ENCODE measurements at places on chromosomes 7 and 10. TPM values are rescaled to one million over a fixed set of nuclear protein-coding genes. Genes with fewer than 3 reads are reported as not detected.

MMRN2 gene
- total RNA-seq: 53.1 TPM

LRRC61 gene
- 16.2 TPM for total RNA-seq

ADRB1 gene
- total RNA-seq: 35.6 TPM

COMTD1 gene
- 18.3 TPM for total RNA-seq

TMEM196 gene
- not detected for total RNA-seq

PTEN gene
- 101 TPM for total RNA-seq

POLR2J2 gene
- 14.8 TPM for total RNA-seq

NPY gene
- total RNA-seq: not detected

ENO4 gene
- 1.9 TPM for total RNA-seq

HYAL4 gene
- total RNA-seq: not detected

SUN3 gene
- total RNA-seq: not detected

NT5C2 gene
- total RNA-seq: 105 TPM

GRID2IP gene
- total RNA-seq: 0.41 TPM

PTPRE gene
- 60.5 TPM for total RNA-seq

BTBD16 gene
- 0.62 TPM for total RNA-seq

KIF5B gene
- 92.9 TPM for total RNA-seq

ACSM6 gene
- not detected for total RNA-seq

DDX50 gene
- 29.3 TPM for total RNA-seq

CRHR2 gene
- total RNA-seq: not detected

SPDYE8 gene
- not detected for total RNA-seq

BUD31 gene
- total RNA-seq: 64.2 TPM

UMAD1 gene
- total RNA-seq: 21.6 TPM

LIPF gene
- not detected for total RNA-seq

CYP3A7 gene
- 0.21 TPM for total RNA-seq

C10orf53 gene
- total RNA-seq: not detected

MLXIPL gene
- 10.7 TPM for total RNA-seq

OSBPL3 gene
- total RNA-seq: 24.9 TPM

CALHM2 gene
- 45.0 TPM for total RNA-seq

ACHE gene
- total RNA-seq: 0.97 TPM

ZNRF2 gene
- 26.6 TPM for total RNA-seq

MOGAT3 gene
- total RNA-seq: not detected

EN2 gene
- not detected for total RNA-seq

GLRX3 gene
- total RNA-seq: 45.9 TPM

CUZD1 gene
- 0.56 TPM for total RNA-seq

MALRD1 gene
- total RNA-seq: 6.0 TPM

PRF1 gene
- 29.5 TPM for total RNA-seq

SAMD9 gene
- total RNA-seq: 24.3 TPM

CDHR1 gene
- 0.24 TPM for total RNA-seq

PDIA4 gene
- 123 TPM for total RNA-seq

All from lower lobe of right lung (tissue), 2 donors.